ENCODE measurements at places on chromosomes 3 and 15.

DNA sequence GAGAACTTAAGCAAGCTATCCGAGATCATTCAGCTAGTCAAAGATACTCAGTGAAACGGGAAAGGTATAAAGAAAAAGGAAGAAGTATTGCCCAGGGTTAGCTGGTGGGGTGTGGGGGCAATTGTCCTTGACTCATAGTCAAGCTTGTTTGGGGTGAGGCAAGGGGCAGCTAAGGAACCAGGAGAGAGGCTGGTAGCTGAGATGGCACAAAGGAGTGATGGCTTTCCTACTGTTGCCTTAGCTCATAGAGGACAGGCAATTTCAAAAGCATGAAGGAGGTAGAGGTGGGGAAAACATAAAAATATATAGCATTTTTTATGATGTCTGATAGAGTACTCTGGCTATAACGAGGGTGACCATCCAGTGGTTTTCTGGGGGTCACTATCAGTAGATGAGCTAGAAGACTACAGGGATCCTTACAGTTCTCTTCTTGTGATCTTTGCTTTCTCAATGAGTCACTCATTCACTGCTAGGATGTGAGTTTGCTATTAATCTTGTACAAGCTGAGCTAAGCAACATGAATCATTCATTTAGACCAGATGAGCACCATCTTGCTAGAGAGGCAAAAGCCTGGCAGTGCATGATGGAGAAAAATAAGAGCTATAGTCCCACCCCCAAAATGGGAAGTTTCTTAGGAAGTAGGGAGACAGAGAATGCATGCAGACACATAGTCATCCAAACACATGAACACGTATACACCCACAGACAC is 207.1 kb upstream of the PFN2 start:
- peak; percentile 53 for DNase-seq

GRCh38 chr15:68578175-68578979 is 416 bp upstream of the CORO2B start:
- DNase-seq: peak; percentile 82

DNA sequence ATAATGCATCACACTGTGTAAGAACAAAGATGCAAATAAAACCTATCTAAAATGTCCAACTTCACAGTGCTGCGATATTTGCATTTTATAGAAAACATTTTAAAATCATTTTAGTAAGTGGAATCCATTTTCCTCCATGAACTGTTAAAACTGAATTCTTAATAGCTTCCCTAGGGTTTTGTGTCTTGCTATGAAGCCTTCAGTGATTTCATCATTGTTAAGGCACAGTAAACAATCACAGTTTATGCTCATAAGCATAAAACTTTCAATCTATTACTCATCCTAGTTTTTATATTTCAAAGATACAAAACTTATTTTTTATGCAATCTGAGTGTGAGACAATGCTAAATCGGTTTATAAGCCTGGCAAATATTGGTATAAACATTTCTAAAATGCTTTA is 509.7 kb downstream of the TUSC7 start:
- DNase-seq: no peak

- no peak for DNase-seq
Observed at GRCh38 chr3:35254917-35255316, 384.4 kb upstream of the ARPP21 start.

GRCh38 chr15:56468401-56468800 is 3.5 kb upstream of the MNS1 start:
- DNase-seq: no peak

- DNase-seq: peak; percentile 83
Observed at GRCh38 chr3:72907731-72908620, 20.1 kb downstream of the GXYLT2 start.

DNA sequence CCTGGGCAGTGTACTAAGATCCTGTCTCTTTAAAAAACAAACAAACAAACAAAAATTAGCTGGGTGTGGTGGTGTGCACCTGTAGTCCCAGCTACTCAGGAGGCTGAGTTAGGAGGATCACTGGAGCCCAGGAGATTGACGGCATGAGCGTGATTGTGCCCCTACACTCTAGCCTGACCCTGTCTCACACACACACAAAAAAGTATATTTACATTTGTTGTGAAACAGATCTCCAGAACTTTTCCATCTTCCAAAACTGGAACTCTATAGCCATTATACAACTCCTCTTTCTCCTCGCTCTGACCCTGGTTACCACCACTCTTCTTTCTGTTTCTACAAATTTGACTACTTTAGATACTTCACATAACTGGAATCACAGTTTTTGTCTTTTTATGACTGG is 56.0 kb upstream of the CCNB2 start:
- no peak for DNase-seq

GRCh38 chr3:140501061-140501769 is 176.6 kb upstream of the TRIM42 start:
- DNase-seq: no peak

DNA sequence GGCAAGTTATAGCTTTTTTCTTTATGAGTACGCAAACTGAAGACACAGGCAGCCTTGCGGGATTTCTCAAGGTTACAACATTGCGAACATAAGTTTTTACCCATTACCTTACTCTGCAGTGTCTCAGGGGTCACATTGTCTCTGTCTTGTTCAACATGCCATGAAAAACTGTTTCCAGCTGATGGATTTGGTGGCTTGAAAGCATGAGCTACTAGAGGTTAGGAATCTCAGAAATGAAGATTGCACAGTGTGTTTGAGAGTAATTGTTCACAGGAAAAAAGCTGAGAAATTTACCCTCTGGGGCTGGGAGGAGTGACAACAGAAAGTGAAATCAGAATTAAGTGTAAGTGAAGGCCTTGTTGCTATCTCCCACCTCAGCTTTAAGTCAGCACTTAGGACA is 568.6 kb downstream of the TAFA4 start:
- DNase-seq: no peak

DNA sequence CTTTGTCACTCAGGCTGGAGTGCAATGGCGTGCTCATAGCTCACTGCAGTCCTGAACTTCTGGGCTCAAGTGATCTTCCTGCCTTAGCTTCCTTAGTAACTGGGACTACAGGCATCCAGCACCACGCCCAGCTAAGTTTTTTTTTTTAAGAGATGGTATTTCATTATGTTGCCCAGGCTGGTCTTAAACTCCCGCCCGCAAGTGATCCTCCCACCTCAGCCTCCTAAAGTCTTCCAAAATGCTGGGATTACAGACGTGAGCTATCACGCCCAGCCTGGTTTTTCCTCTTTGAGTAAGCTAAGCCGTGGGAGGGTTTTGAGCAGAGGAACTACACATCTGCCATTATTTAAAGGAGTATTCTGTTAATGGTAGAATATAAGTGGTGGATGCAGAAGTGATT is 7.4 kb upstream of the LRRFIP2 start:
- no peak for DNase-seq

GRCh38 chr3:153746211-153746610 is 375.0 kb upstream of the ARHGEF26 start:
- no peak for DNase-seq

DNA sequence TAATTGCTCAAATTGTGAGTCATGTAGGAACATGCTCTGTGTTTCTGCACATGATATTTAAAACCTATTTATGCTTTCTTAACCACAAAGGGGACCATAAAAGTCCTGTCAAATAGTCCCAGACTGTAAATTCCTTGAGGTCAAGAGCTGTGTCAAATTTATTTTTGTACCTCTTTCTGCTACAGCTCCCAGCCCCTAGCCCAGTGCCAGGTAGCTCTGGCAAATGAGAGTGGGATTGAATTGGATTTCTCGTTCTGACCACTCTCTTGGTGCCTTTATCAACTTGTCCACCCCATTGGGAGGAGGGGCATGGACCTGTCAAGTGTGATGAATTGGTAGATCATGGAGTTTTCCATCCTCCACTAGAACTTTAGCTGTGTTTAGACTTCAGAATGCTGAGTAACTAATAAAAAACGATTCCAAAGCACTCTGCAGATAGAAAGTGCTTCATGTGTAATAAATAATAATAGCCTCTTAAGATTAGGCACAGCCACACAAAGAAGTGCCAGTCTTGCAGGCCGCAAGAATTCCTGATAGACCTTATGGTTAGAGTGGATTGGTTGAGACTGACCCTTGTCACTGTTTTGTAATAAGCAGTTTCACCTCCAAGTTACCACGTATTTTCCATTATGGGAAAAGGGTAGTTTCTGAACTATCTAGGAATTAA is 120.4 kb downstream of the LPP start:
- DNase-seq: no peak

GRCh38 chr3:134867277-134867676 is 72.2 kb downstream of the EPHB1 start:
- no peak for DNase-seq

DNA sequence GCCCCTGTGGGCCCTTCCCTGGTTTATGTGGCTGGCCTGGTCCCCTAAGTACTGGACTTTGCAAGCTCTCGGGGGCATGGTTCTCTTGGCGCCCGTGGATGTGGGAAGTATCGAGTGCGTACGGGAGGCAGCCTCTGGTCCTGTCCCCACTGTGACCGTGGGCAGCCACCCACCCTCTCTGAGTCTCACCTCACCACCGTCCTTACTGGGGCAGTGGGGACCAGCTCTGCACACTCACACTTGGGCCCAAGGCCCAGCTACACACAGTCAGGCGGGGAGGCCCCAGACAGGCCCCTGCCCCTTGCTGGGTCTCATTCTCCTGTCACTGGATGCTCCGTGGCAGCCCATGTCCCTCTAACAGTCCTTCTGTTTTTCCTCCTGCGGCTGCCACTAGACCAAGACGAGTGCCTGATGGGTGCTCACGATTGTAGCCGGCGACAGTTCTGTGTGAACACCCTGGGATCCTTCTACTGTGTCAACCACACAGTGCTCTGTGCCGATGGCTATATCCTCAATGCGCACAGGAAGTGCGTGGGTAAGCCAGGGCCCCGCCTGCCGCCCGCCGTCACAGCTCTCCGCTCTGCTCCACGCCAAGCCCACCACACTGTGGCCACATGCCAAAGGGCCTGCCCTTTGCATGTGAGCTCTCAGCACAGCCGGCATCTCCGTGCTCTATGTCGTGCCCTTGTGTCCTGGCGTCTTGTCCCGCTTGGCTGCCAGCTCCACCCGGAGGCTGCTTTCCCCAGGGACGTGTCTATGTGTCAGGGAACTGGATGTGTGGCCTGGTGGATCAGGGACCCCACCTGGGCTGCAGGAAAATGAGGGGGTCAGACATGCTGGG is 72.7 kb downstream of the FBLN2 start:
- DNase-seq: no peak

DNA sequence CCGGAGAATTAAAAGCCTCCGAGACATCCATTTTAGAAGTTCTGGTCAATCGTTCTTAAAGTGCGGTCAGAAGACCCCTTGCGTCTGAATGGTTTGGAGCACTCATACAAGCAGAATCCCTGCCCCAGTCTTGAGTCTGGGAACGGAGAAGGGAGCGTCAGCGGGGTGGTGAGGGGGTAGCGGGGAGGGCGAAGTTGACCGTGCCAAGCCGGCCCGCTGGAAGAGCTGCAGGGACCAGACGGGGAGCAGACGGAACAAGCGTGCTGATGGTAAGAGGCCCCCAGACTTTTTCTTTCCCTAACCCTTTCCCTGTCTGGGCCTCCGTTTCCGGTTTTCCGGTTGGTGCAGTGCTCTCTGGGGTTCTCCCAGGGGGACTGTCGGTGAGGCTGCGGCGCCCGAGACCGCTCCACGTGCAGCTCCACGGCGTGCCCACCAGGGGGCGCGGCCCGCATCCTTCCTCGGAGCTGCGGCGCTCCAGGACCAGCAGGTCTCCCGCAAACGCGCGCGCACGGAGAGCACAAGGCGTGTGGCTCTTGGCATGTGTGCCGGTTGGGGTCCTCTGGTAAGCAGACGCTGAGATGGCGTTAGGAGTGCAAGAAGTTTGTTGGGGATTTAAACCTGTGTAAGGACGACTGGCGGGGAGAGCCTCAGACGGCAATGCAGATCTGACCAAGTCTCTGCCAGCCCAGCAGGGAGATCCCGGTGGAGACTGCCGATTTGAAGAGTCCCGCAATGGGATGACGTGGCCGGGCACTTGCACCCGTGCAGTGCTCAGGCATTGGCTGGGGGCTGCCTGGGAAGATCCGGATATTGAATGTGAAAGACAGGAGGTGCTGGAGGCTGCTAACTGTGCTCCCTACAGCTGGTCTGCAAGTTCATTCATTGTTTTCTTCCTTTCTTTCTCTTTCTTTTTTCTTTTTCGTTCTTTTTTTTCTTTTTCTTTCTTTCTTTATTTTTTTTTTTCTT is 19.2 kb upstream of the CORO2B start:
- peak; percentile 92 for DNase-seq

DNA sequence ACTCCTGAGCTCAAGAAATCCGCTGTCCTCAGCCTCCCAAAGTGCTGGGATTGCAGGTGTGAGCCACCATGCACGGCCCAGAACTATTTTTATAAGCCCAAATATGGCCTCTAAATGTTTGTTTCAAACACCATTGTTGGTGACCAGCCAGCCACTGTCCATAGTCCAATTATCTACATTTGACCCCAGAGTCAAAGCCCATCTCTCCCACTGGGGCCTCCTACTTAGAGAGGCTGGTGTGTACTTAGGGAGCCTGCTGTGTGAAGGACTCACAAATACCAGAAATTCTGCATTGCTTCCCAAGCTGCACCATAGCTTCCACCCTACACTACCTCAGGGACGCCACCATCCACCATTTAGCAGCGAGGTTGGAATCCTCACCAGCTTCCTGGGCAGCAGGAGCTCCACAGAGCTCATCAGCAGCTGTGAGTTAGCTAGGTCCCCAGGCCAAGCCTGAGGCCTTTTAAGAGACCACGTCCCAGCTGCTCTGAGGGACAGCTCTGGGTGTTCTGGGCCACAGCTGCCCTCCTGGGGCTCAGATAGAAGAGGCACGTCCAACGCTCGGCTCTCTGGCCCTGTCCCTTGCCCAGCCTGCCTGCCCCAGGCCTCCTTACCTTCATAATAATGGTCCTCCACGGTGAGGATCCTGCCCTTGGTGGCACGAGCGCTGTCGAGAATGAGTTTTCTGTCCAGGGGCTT is 29.5 kb downstream of the TKT start:
- DNase-seq: no peak

DNA sequence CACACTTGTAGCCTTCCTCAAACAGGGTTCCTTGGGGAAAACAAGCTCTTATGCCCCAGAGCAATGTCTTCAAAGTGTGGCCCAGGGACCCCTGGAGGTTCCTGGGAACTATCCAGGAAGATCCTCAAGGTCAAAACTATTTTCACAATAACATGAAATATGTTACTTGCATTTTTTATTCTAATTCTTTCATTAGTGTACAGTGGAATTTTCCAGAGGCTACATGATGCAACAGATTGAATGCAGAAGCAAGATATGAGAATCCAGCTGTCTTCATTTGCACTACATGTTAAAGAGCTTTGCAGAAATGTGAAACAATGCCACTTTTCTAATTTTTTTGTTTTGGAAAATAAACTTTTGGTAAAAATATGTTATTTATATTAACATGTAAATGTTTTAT is 190.9 kb downstream of the SLC9A9 start:
- DNase-seq: no peak

GRCh38 chr3:7484636-7485035 is 623.7 kb downstream of the GRM7 start:
- no peak for DNase-seq

- no peak for DNase-seq
Observed at GRCh38 chr3:19427422-19428149, 279.3 kb downstream of the KCNH8 start.

GRCh38 chr3:30685267-30685667 is 78.9 kb downstream of the TGFBR2 start:
- DNase-seq: no peak
